HuH-7 (cell line): ENCODE measurements at places on chromosomes 4 and X.

DNA sequence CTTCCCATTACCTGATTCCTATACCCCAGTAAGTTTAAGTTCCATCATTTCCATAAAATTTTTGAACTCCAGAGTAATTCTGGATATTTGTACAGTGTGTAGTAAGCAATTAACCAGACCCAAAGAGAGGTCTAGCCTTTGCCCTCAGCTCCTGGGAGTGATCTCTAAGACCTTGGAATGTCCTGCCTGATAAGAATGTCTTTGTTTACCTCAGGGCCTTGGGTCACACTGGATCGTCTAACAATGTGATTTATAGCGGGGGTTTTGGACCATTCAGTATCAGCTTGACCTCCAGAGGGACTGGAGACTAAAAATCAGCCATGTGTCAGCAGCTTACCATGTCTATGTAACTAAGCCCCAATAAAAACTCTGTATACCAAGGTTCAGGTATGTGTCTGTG, 330.9 kb upstream of the PPP1R2C start:
- DNase-seq, result peak; percentile 3

GRCh38 chr4:74794382-74795010, at the start of gene BTC:
TSS of gene BTC (minus strand) at chr4:74794523. CDS start at chr4:74794325, 198 bp downstream.
- peak; percentile 81 for DNase-seq

GRCh38 chr4:177785000-177785399, 342.8 kb upstream of the AGA start:
- no peak for DNase-seq

- DNase-seq, result no peak
Measured at GRCh38 chrX:8586953-8587352, 122.3 kb downstream of the VCX3B start.

- no peak for DNase-seq
Measured at GRCh38 chrX:136647677-136648360, at the start of gene CD40LG. TSS of gene CD40LG (plus strand) at chrX:136648158. CDS start at chrX:136648249, 91 bp downstream.

GRCh38 chr4:40448875-40449274, 113.7 kb downstream of the CHRNA9 start:
- DNase-seq, result no peak

- DNase-seq, result no peak
Measured at GRCh38 chr4:123674762-123675465, 278.3 kb downstream of the SPRY1 start.

- no peak for DNase-seq
Measured at GRCh38 chr4:102754044-102754443, 6.7 kb downstream of the MANBA start.

DNA sequence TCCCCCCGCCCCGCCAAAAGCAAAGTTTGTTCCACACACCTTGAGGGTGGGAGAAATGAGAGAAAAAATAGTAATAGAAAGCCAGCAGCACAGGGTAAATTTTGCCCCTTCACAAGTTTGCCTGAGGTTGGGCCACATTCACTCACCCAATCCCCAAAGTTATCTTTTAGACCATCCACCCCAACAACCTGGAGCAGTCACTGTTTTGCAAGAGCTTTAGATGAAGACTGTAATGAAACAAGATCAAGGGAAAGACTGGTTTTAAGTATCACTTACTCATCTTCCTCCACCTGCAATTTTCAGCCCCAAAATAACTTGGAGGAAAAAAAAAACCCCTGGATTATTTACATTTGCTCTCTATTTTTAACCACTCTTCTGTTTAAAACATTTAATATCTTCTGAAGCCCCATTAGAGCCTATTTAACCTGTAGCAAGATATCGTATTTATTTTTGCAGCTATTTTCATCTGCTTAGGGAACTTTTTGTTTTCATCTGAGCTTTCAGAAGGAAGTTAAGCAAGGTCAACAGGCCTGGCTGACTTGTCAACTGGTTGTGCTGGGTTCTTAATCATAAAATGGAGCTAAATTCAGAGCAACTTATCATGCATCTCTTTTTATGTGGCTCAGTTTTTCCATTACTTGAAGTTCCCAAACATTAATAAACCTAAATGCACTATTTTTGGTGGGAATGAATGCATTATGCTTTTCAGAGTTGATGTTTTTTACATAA, 24.6 kb upstream of the TBL1X start:
- no peak for DNase-seq

DNA sequence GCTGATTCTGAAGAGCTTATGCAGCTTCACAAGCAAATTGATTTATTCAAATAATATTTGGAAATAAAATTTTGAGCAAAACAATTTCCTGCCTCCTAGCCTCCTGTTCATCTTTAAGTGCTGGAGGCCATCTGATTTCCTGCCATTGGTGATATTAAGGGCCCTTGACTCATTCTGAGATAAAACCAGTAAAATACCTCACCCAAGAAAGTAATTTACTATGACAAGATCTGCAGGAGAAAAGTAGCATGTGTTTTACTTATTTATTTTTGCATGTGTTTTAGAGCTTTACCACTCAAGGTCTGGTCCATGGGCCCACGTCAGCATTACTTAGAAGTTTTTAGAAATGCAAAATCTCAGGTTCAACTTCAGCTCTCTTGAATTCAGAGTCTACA, 67.7 kb downstream of the DCLK2 start:
- DNase-seq, result no peak

DNA sequence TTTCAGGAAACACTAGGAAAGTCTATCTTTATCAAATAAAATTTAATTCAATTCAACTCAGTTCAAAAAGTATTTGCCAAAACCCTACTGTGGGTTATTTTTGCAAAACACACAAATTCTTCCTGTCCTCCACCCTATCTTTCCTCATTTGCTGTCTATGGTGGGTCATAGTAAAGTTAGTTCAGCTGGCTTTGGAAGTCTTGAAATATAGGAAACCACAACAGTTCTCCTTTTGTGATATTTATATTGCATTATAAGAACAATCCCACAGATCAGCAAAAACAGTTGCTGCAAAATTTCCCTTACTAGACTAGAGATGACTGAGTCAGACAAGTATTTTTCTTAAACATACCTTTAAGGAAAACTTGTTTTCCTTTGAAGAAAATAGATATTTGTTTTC, 22.2 kb downstream of the CYBB start:
- no peak for DNase-seq

GRCh38 chrX:45070116-45071007, 130.3 kb downstream of the DIPK2B start:
- DNase-seq, result no peak

DNA sequence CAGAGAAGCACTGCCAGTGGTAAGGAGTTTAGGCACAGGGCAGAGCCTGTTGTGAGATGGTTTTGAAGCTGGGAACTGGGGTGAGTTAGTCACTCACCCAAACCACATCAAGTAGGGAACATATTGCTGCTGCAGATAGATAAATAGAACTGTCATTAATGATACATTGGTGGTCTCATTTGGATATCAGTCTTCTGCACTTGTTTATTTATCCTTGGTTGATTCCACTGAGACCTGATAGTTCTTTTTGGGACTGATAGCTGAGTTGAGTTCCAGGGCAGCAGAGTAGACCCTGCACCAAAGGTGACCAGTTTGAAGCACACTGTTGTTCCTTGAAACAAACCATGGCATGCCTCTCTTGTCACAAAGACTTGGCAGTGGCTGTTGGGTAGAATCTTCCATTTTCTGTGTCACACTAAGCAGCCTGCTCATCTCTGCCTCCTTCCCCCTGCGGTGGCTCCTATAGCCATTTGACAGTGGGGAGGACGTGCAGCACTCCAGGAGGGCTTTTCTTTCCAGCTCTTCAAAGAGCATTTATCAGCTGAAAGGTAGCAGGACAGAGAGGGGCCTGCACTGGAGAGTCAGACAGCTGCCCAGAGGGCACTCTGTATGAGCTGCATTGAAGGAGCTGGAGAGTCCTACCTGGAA, 59.7 kb upstream of the TMEM164 start:
- no peak for DNase-seq

GRCh38 chr4:97028785-97029184, 1114.5 kb downstream of the STPG2 start:
- DNase-seq, result no peak

GRCh38 chr4:123573866-123574508, 177.4 kb downstream of the SPRY1 start:
- no peak for DNase-seq

DNA sequence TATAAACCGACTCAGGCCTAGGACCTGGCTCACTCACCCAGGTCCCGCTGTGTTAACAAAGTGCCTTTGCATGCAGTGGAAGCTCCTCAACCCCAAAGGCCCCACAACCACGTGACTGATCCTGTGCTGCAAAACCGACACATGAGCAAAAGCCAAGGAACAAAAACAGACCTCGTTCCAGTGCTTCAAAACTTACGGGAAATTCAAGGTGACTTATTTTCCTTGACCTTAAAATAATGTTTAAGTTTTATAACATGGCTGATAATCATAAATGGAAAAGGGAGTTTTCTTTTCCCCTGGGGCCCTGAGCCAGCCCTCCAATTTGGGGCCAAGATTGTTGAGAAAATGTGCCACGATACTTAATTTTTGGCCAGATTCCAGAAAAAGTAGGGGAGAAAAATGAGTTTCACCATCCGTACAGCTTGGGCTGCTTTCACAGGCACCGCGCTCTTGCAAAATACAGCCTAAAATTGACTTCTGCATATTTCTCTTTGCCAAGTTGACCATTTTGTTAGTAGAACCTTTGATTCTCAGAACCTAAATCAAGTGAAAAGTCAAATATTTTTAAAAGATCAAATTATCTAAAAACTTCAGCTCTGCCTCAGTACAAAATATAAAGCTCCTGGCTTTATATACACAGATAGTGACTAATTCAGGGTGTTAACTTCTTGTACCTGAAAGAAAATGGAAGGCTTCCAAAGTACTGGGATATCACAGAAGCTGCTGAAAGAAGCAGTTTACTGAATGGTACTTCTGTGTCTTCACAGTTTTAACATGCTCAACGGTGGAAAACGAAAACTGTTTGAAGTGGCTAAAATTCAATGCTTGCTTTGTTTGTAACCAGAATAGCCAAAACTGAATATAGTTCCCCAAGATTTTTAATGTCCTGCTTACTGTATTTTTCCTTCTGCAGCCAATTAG, 93.8 kb downstream of the APBB2 start:
- DNase-seq, result peak; percentile 37

- no peak for DNase-seq
Measured at GRCh38 chrX:46758163-46758955, 559 bp downstream of the SLC9A7 start.

DNA sequence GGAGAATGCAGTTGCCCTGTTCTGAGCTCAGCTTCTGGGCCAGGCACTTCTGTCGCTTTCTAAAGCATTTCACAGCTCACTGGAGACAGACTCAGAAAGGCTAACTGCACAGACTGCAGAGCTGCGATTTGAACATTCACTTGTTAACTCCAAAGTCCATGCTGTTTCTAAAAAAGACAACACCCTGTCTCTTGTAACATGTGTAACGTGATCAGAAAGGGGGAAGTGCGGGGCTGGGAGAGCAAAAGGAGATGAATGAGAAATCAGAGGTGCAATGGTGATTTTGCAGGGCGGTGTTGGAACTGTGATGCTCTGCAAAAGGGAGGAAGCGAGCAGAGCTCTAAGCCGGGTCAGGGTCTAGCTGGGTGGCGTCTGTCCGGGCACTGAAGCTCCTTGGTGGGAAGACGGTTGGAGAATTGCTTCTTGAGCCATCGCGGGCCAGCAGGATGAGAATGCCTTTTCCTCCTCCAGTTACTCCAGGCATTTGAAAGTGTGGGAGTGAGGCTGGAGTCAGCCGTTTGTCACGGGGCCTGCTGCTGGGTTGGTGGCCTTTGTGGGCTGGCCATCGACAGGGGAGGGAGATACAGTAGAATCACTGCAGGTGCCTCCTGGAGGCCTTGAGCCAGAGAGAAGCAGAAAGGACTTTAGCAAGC, 20.3 kb downstream of the TBC1D14 start:
- no peak for DNase-seq

GRCh38 chr4:1604181-1604705, 79.9 kb downstream of the FAM53A start:
- DNase-seq, result no peak

GRCh38 chr4:180828455-180829018, 1414.7 kb upstream of the TENM3 start:
- DNase-seq, result peak; percentile 4

- no peak for DNase-seq
Measured at GRCh38 chr4:81490403-81491160, 18.9 kb upstream of the RASGEF1B start.

DNA sequence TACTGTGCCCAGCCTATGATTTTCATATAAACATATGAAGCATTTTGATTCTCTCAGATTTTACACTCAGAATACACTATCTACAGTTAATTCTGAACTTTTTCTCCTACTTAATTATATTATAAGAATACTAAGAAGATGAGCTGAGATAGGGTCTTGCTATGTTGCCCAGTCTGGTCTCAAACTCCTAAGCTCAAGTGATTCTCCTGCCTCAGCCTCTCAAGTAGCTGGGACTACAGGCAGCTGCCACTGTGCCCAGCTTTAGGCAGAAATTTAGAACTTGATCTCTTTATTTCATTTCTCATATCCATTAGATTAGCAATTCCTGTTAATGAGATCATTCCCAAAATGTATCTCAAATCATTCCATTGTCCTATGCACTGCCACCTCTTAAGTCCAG, 4.7 kb upstream of the LARP1B start:
- no peak for DNase-seq
